ENCODE measurements at places on chromosomes 7 and 10. TPM values are rescaled to one million over a fixed set of nuclear protein-coding genes. Genes with fewer than 3 reads are reported as not detected.

The LGI1 gene
- not detected for total RNA-seq

The SUFU gene
- 16.7 TPM for total RNA-seq

The SGMS1 gene
- 22.7 TPM for total RNA-seq

The LOXL4 gene
- total RNA-seq: 50.2 TPM

The TBXAS1 gene
- 0.71 TPM for total RNA-seq

The CTBP2 gene
- 89.0 TPM for total RNA-seq

The ABCA13 gene
- total RNA-seq: not detected

The RET gene
- 0.23 TPM for total RNA-seq

The SLC26A4 gene
- 0.24 TPM for total RNA-seq

The PILRA gene
- total RNA-seq: not detected

The PDE6C gene
- total RNA-seq: not detected

The FFAR4 gene
- not detected for total RNA-seq

The OGDH gene
- 81.9 TPM for total RNA-seq

The GDF2 gene
- total RNA-seq: not detected

The OR2A12 gene
- not detected for total RNA-seq

The PPP3CB gene
- total RNA-seq: 46.3 TPM

The DKK1 gene
- total RNA-seq: 2,288 TPM

The ANXA8 gene
- total RNA-seq: 1.1 TPM

The TDRD1 gene
- not detected for total RNA-seq

The FMC1 gene
- 12.8 TPM for total RNA-seq

The SEMA4G gene
- total RNA-seq: 2.0 TPM

The NFE2L3 gene
- total RNA-seq: 5.7 TPM

The TRUB1 gene
- total RNA-seq: 21.2 TPM

The CDH23 gene
- 0.11 TPM for total RNA-seq

The POLR3A gene
- 16.5 TPM for total RNA-seq

The HTR5A gene
- not detected for total RNA-seq

The AGAP6 gene
- total RNA-seq: 6.2 TPM

The MEOX2 gene
- total RNA-seq: not detected

The MEIG1 gene
- not detected for total RNA-seq

The LIPK gene
- total RNA-seq: not detected

The WDFY4 gene
- not detected for total RNA-seq

The RINT1 gene
- total RNA-seq: 26.5 TPM

The CCDC6 gene
- 41.6 TPM for total RNA-seq
